ENCODE measurements at places on chromosomes 16 and 17.

- no peak for DNase-seq
Measured at GRCh38 chr17:823501-823902, 41.3 kb downstream of the MRM3 start.

- DNase-seq, result no peak
Measured at GRCh38 chr16:19463468-19464315, 46.0 kb downstream of the TMC5 start.

DNA sequence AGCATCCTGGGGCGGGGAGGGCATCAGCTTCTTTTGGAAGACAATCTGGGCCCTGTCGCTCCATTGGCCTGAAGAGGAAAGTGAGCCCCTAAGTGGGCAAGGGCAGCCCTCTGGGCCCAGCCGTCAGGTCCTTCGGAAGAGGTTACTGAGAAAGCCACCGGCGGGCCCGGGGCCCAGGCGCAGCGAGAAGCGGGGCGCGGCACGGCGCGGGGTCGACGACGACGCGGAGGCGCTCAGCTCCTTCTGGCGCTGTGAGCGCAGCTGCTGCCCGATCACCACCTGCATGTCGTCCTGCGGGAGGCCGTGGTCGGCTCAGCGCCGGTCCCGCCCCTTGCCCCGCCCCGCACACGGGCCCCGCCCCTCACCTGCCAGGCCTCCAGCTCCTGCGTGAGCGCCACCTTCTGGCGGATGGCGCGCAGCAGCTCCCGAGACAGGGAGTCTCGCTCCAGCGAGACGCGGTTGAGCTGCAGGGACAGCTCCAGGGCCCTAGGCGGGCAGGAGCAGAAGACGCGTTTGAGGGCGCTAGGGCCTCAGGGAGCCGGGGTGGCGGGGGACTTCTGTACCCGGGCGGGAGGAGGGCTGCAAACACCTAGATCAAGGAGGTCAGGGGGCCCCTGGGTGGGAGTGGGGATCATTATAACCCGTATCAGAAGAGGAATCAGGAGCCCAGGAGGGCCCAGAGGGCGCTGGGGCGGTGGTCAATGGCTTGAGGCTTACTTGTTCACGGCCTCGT lies 4.3 kb downstream of the THOC6 start:
- DNase-seq, result peak; percentile 62

DNA sequence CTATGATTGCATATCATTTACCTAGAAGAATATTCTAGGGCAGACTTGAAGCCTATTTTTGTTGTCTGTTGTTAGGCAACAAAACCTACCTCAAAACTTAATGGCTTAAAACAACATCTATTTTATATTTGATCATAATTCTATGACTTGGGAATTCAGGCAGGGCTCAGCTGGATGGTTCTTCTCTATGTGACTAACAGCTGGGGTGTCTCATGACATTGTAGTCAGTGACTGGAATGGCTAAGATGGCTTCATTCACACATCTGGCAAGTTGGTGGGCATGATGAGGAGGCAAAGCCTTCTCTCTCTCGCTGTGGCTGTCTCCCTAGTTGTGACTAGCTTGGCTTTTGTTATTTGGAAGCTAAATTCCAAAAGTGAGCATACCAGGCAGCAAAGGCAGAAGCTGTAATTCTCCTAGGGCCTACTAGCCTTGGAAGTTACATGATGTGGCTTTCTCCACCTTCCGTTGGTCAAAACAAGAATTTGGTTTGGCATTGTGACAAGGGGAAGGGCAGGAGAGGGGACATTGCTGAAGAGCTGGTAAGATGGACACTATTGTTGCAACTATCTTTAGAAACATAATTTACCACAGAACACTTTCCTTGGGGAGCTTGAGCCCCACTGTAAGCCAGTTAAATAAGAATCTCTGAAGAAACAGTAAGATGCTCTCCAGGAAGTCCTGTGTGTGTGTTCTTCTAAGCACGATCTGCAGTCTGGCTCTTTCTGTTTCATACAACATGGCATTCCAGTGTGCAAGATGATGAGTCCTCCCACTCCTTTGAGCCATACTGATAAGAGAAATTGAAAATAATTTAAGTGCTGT lies 39.4 kb downstream of the ZNRF1 start:
- DNase-seq, result no peak

- DNase-seq, result peak; percentile 11
Measured at GRCh38 chr16:68265078-68265920, 973 bp downstream of the SLC7A6 start.

DNA sequence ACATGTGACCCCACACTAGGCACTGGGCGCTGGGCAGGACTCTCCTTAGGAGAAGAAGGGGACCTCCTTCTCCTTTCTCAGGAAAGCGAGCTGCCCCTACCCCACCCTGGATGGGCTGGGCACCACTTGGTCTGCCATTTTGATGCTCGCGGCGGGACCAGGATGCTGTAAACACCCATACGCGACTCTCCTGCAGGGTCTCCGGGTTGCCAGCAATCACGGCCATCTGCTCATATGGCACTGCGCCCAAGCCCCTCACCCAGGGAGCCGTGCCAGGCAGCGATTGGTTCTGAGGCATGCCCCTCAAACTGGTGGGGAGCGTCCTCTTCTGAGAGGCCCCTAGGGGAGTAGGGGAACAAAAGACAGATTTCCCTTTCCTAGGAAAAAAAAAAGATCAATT lies 99.0 kb downstream of the C16orf78 start:
- DNase-seq, result no peak

DNA sequence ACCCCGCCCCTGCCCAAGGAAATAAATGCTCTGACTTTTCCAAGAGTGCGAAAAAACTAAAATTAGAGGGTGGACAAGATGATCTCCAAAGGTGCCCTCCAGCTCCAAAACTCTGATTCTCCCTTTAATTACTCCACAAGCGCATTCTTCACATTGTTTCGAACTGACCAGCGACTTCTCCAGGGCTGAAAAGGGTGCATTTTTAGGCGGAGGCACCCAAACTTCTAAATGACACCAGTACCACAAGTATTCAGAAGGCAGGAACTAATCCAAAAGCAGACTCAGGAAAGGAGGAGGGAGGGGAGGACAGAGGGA lies 750 bp downstream of the ZFHX3 start:
- no peak for DNase-seq

DNA sequence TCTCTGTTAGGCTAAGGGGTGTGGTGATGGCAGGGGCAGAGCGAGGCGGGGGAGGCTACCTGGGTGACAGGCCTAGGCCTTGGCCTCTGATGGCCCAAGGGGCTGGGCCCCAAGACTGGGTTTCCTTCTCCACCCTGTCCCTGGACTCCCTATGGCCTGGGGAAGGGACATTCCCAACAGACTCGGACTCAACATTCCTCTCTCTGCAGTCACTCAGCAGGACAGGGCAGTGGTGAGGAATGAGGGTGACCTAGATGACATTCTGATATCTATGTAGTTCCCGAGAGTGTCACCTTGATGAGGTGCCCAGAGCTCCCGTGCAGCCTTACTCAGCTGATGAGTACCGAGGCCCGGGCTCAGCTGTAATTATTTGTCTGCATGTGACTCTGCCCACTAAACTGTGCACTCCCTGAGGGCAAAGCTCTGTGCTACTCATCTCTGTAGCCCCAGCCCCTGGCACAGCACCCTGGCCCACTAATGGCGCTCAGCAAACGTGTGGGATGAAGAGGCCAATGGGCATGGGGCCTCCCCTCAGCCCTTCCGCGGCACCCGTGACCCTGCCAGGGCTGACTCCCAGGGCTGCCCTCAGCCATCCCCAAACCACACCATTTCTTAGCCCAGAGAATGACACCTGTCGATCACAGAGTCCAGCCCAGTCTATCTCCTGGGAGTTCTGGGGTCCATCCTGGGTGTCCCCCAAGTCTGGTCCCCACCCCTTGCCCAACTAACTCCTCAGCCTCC lies 2.2 kb downstream of the PLCD3 start:
- no peak for DNase-seq

- no peak for DNase-seq
Measured at GRCh38 chr17:58153671-58154070, 5.5 kb downstream of the OR4D1 start.

- DNase-seq, result no peak
Measured at GRCh38 chr16:89361751-89362539, 128.4 kb downstream of the ANKRD11 start.

GRCh38 chr16:87131061-87131995 lies 185.9 kb downstream of the C16orf95 start:
- DNase-seq, result no peak

DNA sequence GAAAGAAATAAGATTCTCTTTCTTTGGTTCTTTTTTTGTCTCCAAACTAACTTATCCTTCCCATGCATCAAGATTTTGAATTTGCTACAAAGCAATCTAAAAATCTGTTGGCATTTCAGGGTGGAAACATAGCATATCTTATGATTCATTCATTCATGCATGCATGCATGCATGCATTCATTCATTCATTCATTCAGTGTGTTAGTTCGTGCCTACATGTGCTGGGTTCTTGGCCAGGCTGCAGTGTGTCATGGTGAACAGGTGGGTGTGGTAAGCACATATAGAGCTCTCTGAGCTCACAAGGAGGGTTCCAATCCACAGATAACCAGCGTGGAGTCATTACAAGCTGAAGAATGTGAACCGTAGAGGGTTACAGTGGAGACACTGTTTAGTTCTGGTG lies 410.4 kb downstream of the CPPED1 start:
- DNase-seq, result no peak

DNA sequence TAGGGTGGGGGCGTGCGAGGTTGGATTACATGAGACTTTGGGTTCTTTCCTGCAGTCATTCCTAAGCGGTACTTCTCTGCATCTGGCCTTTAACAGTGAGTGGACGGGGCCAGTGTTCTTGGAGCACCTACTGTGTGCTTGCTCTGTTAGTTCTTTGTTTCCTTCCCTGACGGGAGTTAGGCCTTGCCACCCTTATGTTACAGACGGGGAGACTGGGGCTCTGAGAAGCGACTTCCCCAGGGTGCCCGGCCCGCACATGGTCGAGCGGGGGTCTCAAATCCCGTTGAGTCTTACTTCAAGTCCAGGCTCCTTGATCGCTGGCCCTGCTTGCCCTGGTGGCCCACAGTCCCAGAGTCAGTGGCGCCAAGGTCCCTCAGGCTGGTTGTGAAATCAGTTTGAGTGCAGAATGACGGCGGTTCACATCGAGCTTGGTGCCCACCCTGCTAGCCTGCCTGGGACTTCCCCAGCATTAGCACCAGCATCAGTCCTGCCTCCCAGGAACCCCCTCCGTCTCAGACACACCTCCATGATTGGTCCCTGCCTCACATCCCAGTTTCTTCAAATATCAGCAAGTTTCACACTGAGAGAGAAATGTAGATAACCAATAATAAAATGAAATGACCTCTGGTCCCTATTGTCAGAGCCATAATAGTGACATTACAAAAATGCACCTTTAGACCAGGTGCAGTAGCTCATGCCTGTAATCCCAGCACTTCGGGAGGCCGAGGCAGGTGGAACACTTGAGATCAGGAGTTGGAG lies 128.0 kb downstream of the CMIP start:
- no peak for DNase-seq

GRCh38 chr16:11543661-11544393 lies 42.9 kb downstream of the LITAF start:
- DNase-seq, result no peak

DNA sequence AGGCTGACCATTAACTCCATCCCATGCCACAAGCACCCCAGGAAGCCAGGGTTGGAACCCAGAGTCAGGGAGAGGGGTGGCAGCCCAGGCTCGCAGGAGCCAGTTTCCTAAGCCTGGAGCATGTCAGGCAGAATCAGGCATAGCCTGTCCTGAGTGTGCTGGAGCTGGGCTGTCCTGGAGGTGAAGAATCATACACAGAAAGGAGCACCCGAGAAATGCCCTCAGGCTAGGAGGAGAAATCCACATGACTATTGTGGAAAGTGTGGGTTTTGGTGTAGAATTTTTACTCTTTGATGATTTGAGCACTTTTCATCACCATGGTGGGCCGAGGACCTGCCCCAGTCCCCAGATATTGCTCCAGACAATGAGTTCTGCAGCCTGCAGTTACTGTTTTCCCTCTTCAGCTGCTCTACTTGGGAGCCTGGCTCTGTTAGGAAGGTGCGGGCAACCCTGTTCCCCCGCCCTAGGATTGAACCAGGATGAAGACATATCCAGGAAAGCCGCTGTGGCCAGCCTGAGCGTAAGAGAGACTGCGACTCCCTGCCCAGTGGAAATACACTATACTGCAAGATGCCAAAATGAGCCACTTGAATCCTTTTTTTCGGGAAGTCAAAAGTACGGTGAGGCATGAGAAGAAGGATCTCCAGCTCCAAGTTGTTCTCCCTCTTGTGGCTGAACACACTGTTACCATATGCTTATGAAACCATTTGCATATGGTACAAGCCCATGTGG lies 29.0 kb upstream of the HEATR6 start:
- no peak for DNase-seq

DNA sequence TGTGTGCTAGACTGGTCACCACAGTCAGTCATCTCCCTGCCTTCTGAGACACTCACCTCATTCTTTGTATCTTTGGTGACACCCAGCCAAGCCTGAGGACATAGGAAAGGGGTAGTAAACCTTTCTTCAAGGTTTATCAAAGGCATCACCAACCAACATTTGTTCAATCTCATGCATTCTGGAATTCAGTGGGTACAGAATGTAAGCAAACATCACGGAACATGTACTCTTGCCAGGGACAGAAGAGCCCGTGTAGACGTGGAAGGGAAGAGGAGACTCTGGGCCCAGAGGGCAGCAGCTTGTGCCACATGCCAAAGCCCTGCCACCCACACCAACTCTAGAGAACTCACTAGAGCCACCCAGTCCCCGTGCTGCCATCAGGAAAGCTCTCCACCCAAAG lies 4.4 kb downstream of the CACNG4 start:
- no peak for DNase-seq

GRCh38 chr17:31085563-31085962 lies 9.2 kb upstream of the NF1 start:
- no peak for DNase-seq

DNA sequence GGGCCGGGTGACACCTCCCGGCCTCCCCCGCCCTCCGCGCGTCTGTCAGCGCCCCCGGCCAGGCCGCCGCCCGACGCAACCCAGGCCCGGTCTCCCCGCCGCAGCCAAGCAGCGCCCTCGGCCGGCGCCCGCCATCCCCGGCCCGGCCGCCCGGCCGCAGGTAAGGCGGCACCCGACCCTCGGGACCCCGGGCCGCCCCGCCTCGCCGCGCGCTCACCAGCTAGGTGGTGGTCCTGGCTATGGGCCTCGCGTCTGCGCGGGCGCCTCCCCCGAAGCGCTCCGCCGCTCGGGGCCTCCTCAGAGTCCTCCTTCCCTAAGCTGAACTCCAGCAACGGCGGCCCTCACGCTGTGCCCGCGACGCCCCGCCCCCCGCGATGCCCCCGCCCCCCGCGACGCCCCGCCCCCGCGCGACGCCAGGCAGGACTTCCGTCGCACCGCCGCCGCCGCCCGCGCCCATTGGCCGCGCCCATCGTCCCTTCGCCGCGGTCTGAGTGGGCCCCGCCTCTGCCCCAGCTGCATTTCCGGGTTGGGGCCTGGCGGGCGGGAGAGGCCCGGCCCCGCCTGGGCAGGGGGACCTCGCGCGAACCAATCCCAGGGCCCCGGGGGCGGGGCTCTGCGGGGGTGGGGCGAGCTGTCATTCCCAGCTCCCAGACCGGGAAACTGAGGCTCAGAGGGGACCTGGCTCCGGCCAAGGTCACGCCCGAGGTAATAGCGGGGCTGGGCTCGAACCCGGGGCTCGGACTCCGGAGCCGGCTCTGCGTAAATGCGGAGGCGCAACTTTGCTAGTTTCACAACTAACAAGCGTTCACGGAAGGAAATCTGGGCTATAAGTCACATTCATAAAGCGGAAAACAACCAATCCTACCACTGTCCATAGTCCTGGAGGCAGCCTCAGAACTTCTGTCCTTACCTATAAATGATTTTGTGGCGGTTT lies 9.0 kb upstream of the KCTD5 start:
- DNase-seq, result peak; percentile 84
